Brain pericyte (primary cell): ENCODE measurements at places on chromosomes 16 and 17.

DNA sequence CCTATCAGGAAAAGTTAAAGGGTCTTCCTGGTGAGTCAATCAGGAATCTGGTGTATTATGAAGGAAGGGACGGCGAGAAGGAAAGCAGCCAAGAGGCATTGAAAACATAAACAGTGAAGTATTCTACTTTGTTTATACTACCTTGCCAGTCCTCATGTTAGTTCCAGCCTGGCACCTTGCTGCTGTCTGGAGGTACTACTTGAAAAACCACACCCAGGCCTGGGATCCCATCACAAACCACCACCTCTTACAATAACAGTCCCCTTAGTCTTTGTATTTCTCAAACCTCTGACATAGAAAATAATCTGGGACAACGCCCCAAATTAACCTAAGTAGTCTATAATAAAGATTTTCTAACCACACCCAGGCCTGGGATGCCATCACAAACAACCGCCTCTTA is 676.7 kb upstream of the SOX9 start:
- no peak for DNase-seq

DNA sequence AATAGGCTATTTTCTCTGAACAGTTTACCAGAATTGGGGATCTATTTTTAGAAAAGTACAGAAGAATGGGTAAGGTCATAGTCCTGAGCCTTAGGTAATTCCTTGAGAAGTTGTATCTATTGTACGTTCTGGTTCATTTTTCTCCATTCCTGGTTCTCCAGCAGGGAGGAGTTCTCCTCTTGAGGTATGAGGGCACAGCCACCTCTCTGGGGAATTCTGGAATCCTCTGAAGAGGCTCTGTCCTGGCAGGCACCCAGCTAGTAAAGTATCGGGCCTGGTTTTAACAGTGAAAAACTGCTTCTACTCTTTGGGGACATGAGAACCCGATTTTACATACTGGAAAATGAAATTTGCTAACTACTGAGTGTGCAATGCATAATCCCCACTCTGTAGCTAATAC is 19.6 kb upstream of the PMFBP1 start:
- no peak for DNase-seq

DNA sequence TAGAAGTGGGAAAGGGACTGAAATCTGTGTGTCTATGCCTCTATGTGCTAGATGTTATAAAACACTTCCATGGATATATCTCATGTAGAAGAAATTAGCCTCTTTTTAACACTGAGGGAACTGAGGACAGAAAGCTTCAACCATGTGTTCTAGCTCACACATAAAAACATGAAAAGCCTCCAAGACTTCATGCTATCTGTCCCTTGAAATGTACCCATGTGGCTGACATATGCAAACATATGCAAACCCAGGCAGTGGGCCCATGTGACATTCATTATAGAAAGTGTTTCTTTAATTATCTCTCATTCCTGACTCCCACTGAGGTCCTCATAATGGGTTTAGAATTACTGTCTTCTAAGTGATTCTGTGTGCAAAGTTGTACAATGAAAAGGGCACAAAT is 134.7 kb upstream of the MAF start:
- DNase-seq = no peak

DNA sequence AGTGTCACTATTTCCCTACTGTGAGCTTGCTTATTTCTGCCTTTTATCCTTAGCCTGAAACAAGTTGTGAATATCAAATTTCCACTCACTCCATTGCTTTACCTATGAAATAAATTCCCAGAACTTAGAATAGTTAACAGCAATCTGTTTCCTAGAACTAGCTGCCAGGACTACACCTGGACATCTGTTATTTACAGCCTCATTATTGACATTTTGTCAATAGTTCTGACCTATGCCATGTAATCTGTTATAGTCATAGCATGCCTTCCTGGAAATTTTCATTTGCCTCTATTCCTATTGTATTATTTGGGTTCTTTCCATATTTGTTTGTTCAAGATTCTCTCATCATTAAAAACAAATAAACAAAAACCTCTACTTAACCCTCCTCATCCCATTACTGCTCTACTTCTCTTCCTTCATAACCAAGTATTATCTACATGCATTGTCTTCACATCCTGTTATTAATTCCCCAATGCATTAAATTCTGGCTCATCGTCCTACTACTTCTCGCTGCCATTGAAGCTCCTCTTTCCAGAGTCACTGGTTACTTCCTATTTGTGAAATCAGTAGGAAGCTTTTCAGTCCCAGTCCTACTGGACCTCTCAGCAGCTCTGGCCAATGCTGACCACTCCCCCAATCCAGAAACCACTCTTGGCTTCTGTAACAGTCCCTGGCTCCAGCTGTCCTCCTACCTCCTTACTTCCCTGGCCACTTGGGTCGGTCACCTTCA is 55.3 kb downstream of the PIGL start:
- no peak for DNase-seq

DNA sequence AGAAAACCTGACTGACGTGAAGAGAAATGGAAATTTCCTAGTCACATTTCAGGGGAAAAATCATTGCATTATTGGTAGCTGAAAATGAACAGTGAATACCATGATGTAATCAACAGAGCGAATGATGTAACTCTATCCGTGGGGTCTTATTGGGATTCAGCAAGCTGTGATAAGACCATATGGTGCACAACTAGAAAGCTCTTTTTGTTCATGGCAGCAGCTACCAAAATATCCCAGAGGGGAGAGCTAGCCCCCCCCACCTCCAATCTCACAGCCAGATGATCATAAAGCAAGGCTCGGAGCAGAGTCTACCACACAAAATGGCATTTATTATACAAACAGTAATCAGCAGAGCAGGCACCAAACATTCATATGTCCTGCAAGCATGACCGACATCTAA is 22.2 kb upstream of the DNAH17 start:
- no peak for DNase-seq

- DNase-seq = no peak
Measured at GRCh38 chr17:72342061-72342460, 221.2 kb downstream of the SOX9 start.

DNA sequence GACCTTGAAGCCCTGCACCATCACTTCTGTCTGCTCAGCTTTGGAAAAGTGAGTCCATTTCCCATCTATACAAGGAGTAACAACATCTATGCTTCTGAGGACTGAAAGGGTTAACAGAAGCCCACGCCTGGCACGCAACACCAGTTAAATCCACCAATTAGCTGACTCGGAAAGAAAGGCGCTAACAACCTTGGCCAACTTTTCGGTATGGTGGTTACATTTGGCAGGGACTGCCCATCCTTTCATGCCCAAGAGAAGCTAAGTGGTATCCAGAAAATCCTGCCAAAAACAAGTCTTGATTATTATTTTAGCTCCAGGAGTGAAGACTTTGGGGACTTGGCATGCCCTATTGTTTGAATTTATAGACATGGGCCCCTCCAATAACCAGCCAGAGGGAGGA is 202.3 kb upstream of the RPL38 start:
- DNase-seq = no peak

GRCh38 chr17:59105852-59106462 is 723 bp downstream of the TRIM37 start:
- DNase-seq = no peak

- DNase-seq = no peak
Measured at GRCh38 chr16:4048481-4048880, 67.8 kb downstream of the ADCY9 start.

GRCh38 chr16:67001726-67002125 is 13.3 kb downstream of the CES4A start:
- no peak for DNase-seq

DNA sequence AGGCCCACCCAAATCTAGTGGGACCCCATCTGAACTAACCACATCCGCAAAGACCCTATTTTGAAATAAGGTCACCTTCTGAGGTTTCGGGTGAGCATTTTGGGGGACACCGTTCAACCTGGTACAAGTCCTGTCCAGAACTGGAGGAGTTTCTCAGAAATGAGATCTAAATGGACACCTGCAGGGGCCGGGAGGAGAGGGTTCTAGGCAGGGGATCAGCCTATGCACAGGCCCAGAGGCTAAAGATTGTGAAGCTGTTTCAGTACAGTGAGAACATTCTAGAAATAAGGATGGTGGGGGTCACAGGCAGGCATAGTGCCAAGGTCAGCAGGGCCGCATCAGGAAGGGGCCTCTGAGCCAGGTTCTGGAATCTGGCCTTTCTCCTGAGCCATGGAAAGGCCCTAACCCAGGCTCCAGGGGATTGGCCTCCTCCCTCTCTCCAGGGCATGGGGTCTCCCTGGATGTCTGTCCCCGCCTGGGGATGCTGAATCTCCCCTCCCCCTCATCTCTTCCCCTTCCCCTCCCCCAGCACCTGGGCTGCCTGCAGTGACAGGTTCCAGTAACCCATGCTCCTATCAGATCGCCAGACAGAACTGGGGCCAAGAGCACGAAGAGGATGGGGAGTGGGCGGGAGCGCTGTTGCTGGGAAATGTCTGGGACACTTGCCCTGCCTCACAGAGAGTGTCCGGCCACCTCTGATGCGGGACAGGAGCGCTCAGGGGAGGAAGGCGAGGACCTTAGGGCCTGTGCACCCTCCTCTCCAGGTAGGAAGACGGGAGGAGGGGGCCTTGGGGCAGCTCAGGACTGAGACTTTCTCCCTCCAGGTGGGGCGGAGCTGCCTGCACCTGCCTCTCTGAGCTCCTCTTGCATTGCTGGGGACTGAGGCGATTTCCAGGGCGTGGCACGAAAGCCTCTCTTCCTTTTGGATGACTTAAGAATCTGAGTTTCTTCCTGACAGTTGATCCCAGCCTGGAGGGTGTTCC is 321.4 kb upstream of the TNRC6C start:
- no peak for DNase-seq

GRCh38 chr17:17815436-17816200 is 21.2 kb downstream of the SREBF1 start:
- DNase-seq = no peak

GRCh38 chr17:67074781-67075180 is 30.4 kb downstream of the CACNG1 start:
- no peak for DNase-seq

GRCh38 chr17:55340686-55341085 is 75.9 kb downstream of the HLF start:
- no peak for DNase-seq

DNA sequence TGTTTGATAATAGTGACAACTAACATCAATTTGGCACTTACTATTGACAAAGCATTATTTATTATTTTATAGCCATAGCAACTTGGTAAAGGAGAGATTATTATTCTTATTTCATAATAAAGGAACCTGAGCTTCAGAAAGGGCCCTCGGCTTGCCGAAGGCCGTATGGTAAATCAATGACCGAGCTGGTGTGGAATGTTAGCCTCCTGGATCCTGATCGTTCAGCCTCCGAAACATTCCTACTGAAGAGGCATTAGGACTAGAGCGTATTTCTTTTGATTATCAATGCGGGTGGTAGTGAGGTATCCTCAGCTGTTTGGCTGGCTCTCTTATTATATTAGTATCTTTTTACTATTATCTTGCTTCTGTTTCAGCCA is 199.3 kb upstream of the TBX2 start:
- DNase-seq = no peak

DNA sequence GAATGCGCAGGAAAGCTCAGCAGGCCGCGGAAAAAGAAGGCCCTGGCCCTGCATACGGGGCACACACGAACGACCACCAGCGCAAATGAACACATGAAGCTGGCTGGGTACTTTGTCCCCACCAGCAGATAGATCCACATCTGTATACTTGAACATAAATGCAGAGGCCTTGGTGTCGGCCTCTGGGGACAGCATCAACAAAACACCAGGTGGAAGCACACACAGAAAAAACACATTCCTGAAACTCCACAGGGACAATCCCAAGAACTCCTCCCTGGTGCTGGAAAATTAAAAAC is 606 bp upstream of the ZBTB4 start:
- DNase-seq = no peak

DNA sequence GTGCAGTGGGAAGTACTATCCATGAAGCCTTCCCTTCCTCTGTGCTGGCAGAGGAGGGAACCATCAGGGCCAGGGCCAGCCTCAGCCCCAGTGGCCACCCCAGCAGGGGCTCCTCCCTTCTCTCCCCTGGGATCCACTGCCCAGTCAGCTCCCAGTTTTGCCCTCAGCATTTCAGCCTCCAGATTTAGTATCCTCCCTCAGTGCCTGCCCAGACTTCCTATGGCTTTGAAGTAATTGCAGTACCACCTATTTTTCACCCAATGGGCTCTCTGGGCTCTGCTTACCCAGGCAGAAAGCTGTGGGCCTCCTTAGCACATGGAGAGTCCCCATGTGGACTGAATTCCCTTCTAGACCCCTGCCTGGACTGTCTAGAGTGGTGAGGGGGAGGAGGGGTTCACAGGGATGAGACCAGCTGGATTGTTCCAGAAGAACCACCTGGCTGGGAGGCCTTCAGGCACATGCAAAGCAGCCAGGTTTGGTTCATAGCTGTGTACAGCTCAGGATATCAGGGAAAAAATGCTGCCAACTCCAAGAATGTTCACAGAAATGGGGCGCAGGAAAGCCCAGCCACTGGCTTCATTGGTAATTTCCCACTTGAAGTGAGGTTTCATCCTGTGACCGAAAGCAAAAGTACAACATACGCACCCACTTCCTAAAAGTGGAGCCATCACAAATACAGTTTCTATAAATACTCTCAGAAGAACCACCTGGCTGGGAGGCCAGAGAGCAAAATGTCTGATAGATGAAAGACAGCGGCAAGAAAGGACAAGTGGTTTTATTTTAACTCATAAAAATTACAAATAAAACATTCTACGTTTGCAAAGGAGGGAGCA is 15.2 kb upstream of the HERPUD1 start:
- no peak for DNase-seq

- no peak for DNase-seq
Measured at GRCh38 chr16:50712956-50713355, 19.6 kb downstream of the NOD2 start.

DNA sequence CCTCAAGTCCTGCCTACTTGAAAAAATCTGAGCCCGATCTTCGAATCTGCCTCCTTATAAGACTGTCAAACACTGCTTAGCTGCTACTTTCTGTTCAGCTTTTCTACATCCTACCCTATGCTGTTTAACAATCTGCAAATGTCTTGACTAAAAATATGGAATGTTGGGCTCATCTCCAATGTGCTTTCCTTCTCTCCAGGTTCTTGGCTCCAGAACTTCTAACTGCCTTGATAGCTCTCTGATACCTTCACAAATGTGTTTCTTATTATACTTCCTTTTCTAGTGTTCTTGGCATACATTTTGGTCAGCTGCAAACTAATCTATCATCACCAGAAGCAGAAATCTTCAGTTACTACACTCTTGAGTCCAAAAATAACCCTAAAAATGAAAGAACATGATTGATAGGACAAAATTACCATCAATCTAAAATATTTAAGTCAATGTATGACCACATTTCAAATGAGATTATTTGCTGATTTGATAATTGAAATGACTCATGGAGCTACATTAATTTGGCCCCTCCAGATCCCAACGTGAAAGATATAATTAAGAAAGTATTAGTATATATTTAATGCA is 372.3 kb upstream of the MON1B start:
- DNase-seq = no peak

DNA sequence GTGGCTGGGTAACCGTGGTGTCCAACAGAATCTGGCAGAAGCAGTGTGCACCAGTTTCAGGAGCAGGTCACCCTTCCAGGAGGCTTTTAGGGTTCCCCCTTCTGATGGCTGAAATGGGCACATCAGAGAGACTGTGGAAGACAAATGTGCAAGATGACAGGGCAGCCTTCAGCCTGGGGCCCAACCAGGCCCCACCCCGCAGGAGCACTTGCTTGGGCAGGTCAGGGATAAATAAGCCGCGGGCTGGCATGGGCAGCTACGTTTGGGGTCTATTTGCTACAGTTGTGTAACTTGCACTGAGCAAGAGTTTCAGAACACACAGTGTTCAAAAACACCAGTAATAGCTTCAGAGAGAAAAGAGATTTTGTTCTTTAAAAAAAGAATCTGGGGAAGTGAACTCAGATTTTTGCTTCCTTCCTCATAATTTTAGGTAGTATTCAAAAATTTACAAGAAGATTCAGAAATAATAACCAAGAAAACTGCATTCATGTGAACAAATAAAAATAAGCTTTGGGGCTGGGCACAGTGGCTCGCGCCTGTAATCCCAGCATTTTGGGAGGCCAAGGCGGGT is 44.9 kb upstream of the BAHCC1 start:
- no peak for DNase-seq
